Activated naive CD4-positive, alpha-beta T cell treated with Interleukin-2 at 50 U/mL for 16 hours (primary cell): ENCODE measurements at places on chromosomes 1 and 21.

- DNase-seq, result no peak
These were observed 89.4 kb downstream of the PAPPA2 start for GRCh38 chr1:176552217-176552991.

- DNase-seq, result no peak
These were observed 327.3 kb downstream of the TTLL7 start for GRCh38 chr1:83671586-83671985.

DNA sequence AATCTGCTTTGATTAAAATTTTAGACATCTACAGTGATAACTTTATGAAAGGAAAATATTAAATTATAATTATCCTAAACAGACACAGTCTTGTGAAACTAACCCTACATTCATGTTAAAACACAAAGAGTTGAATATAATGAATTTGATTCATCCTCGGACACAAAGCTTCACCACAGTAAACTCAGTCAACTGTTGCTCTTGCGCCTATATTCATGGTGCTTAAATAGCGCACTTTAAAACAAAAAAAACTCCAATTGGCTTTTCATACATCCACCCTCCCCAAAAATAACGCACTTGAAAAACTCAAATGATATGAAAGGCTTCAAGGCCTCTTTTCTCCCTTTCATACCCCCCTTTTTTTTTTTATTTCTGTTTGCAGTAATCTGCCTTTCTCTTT is 260.3 kb downstream of the FAF1 start:
- no peak for DNase-seq

GRCh38 chr21:28671549-28672195 is 321.0 kb downstream of the LTN1 start:
- DNase-seq, result no peak

DNA sequence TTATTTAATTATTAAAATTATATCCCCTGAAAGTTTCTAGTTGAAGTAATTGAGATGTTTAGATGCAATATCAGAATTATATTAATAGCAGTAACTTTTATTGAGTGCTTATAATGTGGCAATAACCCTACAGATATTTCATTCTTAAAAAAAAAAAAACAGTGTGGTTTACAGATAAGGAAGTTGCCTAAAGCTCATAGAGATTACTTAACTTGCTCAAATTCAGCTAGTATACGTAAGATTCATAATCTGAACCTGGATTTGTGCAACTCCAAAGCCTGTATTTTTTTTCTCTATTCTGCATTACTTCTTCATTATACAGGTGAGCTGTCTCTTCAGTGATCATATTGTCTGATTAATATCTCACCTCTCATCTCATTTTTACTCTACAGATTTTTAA is 156.0 kb upstream of the PTBP2 start:
- no peak for DNase-seq

- no peak for DNase-seq
These were observed 32.9 kb upstream of the SNX27 start for GRCh38 chr1:151578941-151579340.

DNA sequence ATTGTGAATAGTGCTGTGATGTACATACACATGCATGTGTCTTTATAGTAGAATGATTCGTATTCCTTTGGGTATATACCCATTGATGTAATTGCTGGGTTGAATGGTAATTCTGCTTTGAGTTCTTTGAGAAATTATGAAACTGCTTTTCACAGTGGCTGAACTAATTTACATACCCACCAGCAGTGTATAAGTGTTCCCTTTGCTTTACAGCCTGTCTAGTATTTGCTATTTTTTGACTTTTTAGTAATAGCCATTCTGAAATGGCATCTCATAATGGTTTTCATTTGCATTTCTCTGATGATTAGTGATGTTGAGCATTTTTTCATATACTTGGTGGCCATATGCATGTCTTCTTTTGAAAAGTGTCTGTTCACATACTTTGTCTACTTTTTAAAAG is 54.5 kb upstream of the FAM78B start:
- DNase-seq, result no peak

DNA sequence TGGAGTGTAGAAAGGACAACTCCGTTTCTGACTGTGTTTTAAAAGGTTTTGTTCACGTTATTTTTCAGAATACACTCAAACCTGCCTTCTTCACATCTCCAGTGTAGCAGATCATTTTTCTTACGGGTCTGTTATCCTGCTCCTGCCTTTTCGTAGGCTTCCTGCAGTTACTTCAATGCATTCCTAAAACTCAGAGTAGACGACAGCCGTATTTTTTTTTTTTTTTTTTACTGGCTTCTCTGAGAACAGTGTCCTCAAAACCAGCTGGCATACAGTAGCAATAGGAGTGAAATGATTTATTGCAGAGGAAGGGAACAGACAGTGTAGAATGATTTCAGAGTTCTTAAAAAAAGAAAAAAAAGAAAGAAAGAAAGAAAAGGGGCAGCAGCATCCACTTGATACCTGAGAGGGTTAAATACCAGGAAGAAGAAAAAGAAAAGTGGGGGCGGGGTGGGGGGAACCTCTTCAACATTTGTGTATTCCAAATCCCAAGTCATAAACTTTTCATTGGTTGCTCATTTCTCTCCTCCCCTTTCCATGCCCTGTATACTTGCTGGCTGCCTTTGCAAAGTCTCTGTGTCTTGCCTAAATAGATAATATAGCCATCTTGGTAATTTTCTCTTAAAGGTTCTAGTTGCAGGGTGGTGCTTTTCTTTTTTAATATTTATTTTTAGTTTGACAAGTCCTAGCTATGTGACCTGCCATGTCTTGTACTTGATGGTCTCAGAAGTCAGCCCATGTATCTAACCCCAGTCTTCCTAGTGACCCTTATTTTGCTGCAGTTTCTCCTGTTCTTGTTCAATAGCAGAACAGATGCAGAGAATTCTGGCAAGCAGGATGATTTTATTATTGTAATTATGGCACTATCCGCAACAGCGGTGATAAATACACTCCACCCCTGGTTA is 2.8 kb downstream of the TGFB2 start:
- no peak for DNase-seq
